Activated CD4-positive, alpha-beta memory T cell treated with anti-CD3 and anti-CD28 coated beads, Interleukin-2, amount 10 ng/mL, durations not matched to agents 7 days and 5 days (primary cell): ENCODE measurements at places on chromosomes 4 and X. TPM values are rescaled to one million over a fixed set of nuclear protein-coding genes. Genes with fewer than 3 reads are reported as not detected.

Gene CT47B1
- total RNA-seq, result not detected

- no peak overlapping the region for H3K4me3 ChIP-seq
- H3K4me1 ChIP-seq, result no peaks in the 10 kb centered on the region
- H3K36me3 ChIP-seq, result peaks cover 3% of the 10 kb centered on the region
- H3K27me3 ChIP-seq, result no peaks in the 10 kb centered on the region
- H3K27ac ChIP-seq, result no peak overlapping the region
- no peak for DNase-seq
Observed at GRCh38 chrX:102860235-102860634, 76.8 kb upstream of the RAB40AL start.

Gene STATH
- not detected for total RNA-seq

DNA sequence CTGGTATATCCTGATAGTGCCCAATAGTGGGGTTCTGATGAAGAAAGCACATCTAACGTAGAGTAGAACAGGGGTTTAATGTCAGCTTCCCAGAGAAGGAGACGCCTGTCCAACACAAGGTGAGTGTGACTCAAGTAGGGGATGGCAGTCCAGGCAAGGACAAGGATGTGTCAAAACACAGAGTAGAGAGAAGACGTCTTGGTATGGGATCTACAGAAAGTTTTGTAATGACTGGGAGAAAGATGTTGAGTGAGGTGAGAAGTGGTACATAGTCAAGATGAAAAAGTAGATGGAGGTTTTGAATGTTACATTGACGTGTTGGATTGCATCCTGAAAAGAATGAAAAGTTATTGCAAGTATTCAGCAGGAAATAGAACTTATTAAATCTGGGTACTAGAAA, 124.4 kb downstream of the TMA16 start:
- H3K4me1 ChIP-seq, result no peaks in the 10 kb centered on the region
- no peaks in the 10 kb centered on the region for H3K36me3 ChIP-seq
- no peak for DNase-seq
- no peaks in the 10 kb centered on the region for H3K27me3 ChIP-seq

- DNase-seq, result no peak
- H3K27me3 ChIP-seq, result peaks cover 1% of the 10 kb centered on the region
- no peaks in the 10 kb centered on the region for H3K4me1 ChIP-seq
- no peak overlapping the region for H3K27ac ChIP-seq
- no peak overlapping the region for H3K4me3 ChIP-seq
Observed at GRCh38 chr4:22508376-22508775, 7.5 kb downstream of the ADGRA3 start.

DNA sequence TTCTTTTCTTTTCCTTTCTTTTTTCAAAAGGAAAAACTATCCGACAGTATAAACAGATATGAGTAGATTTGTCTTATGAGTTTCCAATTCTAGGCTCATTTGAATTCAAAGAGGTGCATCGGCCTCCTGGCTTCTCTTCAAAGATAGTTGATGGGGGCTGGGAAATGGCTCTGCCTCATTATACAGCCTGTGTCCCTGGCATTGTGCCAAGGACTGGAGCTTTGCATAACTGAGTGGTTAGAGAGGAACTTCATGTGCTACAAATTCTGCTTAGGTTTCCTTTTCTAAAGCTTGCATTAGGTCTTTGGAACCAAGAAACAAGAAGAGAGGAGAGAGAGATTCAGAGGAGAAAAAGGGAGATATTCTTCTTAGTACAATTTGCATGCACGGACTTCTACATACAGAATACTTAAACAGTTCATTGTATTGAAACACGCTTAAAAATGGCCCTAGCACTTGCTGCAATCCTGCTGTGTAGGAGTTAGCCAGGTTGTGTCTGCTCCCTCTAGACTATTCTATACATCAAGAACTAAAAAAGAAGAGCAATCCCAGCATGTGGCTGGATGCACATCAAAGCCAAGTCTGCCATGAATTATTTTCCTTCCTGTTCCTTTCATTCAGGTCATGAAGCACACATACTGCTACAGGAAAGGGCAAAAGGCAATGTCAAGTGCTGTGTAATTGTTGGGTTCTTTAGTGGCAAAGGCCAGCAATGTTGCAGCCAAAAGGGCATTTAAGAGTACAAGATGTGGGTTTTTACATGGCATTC, 70.9 kb downstream of the INTS12 start:
- H3K36me3 ChIP-seq, result no peaks in the 10 kb centered on the region
- H3K4me1 ChIP-seq, result no peaks in the 10 kb centered on the region
- H3K27me3 ChIP-seq, result peaks cover 14% of the 10 kb centered on the region
- H3K4me3 ChIP-seq, result no peak overlapping the region

DNA sequence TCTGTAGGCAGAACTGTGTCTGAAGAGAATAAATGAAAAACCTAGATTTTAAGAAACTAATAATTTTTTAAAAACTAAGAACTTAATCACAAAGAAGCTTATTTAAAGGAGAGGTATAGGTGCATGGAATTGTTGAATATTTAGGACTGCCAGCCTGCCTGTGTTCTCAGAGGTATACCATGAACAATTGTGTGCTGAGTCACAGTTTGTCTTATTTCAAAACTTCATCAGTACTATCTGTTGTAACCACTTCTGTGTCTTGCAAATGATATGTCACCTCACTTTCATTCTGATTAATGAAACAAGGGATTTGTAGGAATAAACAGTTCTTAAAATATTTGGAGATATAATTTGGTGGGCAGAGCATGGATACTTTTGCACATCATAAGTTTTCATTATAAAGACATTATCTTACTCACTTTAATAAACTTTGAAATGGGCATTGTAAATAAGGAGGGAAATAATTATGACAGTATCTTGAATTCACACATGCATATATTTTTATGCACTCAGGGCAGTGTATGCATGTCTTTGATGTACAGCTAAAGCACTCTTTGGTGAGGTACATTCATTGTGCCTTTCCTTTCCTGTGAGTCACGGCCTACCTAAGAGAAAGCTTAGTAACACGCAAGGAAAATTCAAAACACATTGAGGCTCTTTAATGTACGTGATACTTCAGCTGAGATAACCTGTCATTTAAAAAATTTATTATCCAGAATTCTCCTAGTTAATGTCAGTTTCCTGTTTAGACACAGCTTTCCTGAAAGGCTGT, 31.7 kb downstream of the STOX2 start:
- no peaks in the 10 kb centered on the region for H3K4me1 ChIP-seq
- H3K4me3 ChIP-seq, result no peak overlapping the region
- DNase-seq, result no peak
- peaks cover 8% of the 10 kb centered on the region for H3K27me3 ChIP-seq
- no peak overlapping the region for H3K27ac ChIP-seq

DNA sequence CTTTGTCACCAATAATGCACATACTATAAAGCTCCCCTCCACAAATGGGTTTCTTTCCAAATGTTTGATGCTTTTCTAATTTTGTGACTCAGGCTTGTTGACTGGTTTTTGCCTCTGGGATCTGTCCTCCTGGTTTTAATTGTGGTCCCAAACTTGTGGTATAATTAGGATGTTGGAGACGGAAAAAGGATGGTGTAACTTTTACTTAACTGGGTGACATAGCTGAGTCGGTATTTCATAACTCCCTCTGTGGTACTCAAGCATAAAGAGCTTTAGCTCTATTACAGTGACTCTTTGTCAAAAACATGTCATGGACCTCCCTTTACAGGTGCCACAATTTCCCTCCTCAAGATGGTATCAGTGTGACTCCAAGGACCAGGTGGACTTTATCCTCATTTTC, 119.7 kb upstream of the RBPJ start:
- H3K27me3 ChIP-seq, result peaks cover 21% of the 10 kb centered on the region
- peaks cover 53% of the 10 kb centered on the region for H3K4me1 ChIP-seq
- H3K4me3 ChIP-seq, result no peak overlapping the region

Gene ITGB1BP2
- 2.9 TPM for total RNA-seq

GRCh38 chrX:66020631-66021334, 19.1 kb downstream of the VSIG4 start:
- H3K36me3 ChIP-seq, result peaks cover 37% of the 10 kb centered on the region
- no peak overlapping the region for H3K4me3 ChIP-seq
- peak overlapping the region; percentile 67 for H3K27ac ChIP-seq
- no peaks in the 10 kb centered on the region for H3K27me3 ChIP-seq
- H3K4me1 ChIP-seq, result peaks cover 64% of the 10 kb centered on the region

DNA sequence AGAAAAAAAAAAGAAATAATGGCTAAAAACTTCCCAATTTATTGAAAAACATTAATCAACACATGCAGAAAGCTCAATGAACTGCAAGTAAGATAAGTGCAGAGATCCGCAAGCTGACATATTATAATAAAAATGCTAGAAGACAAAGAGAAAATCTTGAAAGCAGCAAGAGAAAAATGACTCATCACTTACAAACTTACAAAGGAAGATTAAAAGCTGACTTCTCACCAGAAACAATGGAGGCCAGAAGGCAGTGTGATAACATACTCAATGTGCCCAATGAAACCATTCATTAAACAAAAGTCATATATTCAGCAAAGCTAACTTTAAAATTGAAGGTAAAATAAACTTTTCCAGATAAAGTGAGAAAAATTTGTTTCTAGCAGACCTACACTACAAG, 7.3 kb upstream of the BRWD3 start:
- DNase-seq, result no peak
- no peaks in the 10 kb centered on the region for H3K27me3 ChIP-seq
- no peak overlapping the region for H3K4me3 ChIP-seq
- peaks cover 4% of the 10 kb centered on the region for H3K4me1 ChIP-seq

DNA sequence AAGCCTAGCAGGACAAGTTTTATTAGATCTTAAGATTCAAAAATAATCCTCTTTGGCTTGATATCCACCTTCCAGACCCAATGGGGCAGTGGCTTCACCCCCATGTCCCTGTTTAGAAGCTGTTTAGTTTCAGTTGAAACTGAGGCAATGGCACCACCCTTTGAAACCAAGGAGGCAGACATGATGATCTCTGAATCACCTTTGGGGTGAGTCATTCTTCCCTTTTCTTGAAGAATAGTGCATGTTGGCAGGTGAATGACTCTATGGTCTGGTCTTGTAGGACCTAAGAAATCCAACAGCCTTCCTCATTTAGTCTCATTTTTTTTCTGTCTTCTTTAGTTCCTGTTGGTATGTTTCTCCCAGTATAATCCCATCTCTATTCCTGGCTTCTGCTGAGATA, 29.5 kb upstream of the BMP15 start:
- no peak overlapping the region for H3K4me3 ChIP-seq
- H3K27ac ChIP-seq, result no peak overlapping the region
- peaks cover 2% of the 10 kb centered on the region for H3K4me1 ChIP-seq
- H3K27me3 ChIP-seq, result peaks cover 1% of the 10 kb centered on the region

GRCh38 chr4:94577136-94577535, 125.4 kb downstream of the PDLIM5 start:
- H3K4me3 ChIP-seq, result no peak overlapping the region
- DNase-seq, result no peak
- H3K27ac ChIP-seq, result no peak overlapping the region
- H3K4me1 ChIP-seq, result no peaks in the 10 kb centered on the region

GRCh38 chr4:127748957-127749356, 18.8 kb downstream of the SLC25A31 start:
- no peak overlapping the region for H3K4me3 ChIP-seq
- no peak for DNase-seq
- H3K4me1 ChIP-seq, result no peaks in the 10 kb centered on the region
- peaks cover 2% of the 10 kb centered on the region for H3K27me3 ChIP-seq
- H3K27ac ChIP-seq, result no peak overlapping the region
- no peaks in the 10 kb centered on the region for H3K36me3 ChIP-seq

DNA sequence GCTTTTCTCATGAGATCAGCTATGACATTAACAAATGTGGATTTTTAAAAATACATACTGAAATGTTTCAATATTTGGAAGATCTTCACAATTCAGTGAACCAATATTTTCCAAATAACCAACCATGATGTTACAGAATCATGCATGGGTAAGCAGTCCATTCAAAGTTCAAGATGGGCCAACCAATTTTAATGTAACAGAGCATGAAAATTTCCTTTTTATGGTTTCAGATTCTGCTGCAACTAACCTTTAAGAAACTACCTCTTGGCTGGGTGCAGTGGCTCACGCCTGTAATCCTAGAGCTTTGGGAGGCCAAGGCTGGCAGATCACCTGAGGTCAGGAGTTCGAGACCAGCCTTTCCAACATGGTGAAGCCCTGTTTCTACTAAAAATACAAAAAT, 107.7 kb downstream of the RBM47 start:
- no peaks in the 10 kb centered on the region for H3K4me1 ChIP-seq
- DNase-seq, result no peak
- H3K4me3 ChIP-seq, result no peak overlapping the region
- no peaks in the 10 kb centered on the region for H3K27me3 ChIP-seq

- H3K27ac ChIP-seq, result no peak overlapping the region
- no peak for DNase-seq
- no peaks in the 10 kb centered on the region for H3K27me3 ChIP-seq
- H3K4me3 ChIP-seq, result no peak overlapping the region
Observed at GRCh38 chrX:108712886-108713285, 23.5 kb downstream of the IRS4 start.

Gene SMR3B
- not detected for total RNA-seq

Gene ARR3
- not detected for total RNA-seq

DNA sequence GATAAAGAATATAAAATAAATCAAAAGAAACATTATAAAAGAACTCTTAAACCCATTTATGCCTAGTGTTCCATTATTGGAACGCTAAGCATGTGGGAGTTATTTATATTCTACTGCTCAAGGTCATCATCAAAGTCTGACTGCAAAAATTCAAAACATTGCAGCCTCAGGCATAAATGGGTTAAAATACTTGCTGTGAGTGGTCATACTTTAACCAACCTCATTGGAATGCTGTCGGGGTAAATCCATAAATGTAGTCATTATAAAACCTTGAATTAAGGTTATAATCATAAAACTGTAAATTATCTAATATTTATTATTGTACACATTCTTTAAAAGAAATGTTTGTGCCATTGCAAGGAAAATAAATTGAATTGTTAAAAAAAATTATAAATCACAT, 55.0 kb downstream of the RPS6KA6 start:
- no peak overlapping the region for H3K27ac ChIP-seq

Gene ZDHHC15
- 0.03 TPM for total RNA-seq

- H3K36me3 ChIP-seq, result no peaks in the 10 kb centered on the region
- DNase-seq, result no peak
- H3K27me3 ChIP-seq, result peaks cover 2% of the 10 kb centered on the region
- no peak overlapping the region for H3K4me3 ChIP-seq
Observed at GRCh38 chr4:100555611-100556337, 38.0 kb upstream of the EMCN start.

DNA sequence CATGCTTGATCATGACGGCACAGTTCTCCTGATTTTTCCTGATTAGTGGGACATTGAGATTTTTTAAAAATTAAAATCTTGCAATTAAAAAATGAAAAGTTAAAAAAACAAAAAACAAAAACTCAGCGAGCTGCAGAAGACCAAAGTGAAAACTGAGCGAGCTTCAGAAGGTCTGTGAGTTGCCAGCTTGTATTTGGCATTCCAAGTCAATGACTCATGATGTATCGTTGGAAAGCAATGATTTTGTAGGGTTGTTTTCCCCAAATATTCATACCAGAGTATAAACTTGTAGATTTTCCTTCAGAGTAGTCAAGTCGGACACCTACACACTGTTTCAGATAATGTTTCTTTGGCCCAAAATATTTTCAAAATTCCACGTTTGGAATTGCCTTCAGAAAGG, 76.9 kb downstream of the LRRC66 start:
- H3K27ac ChIP-seq, result no peak overlapping the region
- no peaks in the 10 kb centered on the region for H3K27me3 ChIP-seq
- no peak overlapping the region for H3K4me3 ChIP-seq
- DNase-seq, result no peak
- no peaks in the 10 kb centered on the region for H3K4me1 ChIP-seq

GRCh38 chr4:25632135-25632534, 23.5 kb upstream of the SLC34A2 start:
- no peaks in the 10 kb centered on the region for H3K4me1 ChIP-seq
- DNase-seq, result no peak
- H3K36me3 ChIP-seq, result no peaks in the 10 kb centered on the region
- no peak overlapping the region for H3K27ac ChIP-seq
- H3K27me3 ChIP-seq, result no peaks in the 10 kb centered on the region
- no peak overlapping the region for H3K4me3 ChIP-seq

Gene EPGN
- 0.98 TPM for total RNA-seq

Gene FRG2
- not detected for total RNA-seq
